Stimulated activated CD4-positive, alpha-beta T cell treated with anti-CD3 and anti-CD28 coated beads, TNF-alpha, amount 100 ng/mL, for 1 hour (primary cell): ENCODE measurements at places on chromosomes 4 and X.

DNA sequence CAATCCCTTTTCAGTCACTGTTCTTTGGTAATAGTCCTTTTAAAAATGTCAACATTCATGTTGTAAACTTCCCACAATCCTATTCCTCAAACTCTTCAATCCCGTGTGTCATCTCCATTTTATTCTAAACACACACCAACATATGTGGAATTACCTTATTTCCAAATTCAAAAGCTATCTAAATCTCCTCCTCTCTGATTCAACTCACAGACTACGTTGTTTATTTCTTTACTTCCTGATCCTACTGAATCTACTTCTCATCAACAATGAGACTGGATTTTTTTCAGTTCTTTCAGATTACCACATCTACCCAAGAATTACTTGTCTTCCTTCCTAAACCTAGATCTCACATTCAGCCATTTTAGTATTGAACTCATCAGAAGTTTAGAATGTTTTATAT is 188.2 kb downstream of the GABRB1 start:
- DNase-seq = no peak

- DNase-seq = no peak
These were observed 877 bp upstream of the SLC16A2 start for GRCh38 chrX:74420196-74421035.

- no peak for DNase-seq
These were observed 18.4 kb downstream of the IL21 start for GRCh38 chr4:122602277-122603142.

DNA sequence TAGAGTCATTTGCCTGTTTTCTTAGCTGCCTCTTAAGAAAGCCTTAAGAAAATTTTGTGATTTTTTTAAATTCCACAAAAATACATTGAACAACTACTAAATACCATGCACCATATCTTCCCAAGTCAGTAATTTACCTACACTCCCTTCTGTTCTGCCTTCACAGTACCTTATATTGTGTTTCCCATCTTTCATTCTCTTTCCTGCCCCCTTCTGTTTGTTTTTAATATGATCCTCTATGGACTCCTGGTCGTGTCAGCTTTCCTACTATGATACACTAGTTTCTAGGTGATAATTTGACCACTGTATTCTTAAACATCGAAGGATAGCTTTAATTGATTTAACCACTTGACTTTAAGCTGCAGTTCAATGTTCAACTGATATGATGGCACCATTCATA is 297.7 kb upstream of the HAND2 start:
- no peak for DNase-seq

- DNase-seq = no peak
These were observed 129.8 kb downstream of the SORBS2 start for GRCh38 chr4:185682236-185682635.

- DNase-seq = no peak
These were observed 147.8 kb upstream of the MED14 start for GRCh38 chrX:40883021-40883619.

DNA sequence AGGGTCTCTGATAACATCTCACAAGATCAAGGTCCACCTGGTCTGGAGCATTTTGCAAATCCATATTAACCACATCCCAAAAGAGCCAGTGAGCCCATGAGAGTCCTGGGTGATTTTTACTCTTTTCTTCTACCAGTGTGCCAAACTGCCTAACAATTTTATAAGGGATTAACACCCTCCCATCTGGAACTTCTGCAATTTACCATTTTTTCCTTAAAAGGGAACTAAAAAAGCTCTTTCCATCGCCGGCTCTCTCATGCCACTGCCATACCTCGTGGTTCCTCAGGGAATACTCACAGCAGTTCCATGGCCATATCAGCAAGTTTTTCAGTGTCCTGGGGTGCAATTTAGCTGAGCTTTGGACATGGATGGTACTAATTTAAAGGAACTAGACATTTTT is 55.7 kb downstream of the SEPSECS start:
- no peak for DNase-seq

GRCh38 chr4:95585016-95585695 is 36.4 kb upstream of the UNC5C start:
- no peak for DNase-seq

DNA sequence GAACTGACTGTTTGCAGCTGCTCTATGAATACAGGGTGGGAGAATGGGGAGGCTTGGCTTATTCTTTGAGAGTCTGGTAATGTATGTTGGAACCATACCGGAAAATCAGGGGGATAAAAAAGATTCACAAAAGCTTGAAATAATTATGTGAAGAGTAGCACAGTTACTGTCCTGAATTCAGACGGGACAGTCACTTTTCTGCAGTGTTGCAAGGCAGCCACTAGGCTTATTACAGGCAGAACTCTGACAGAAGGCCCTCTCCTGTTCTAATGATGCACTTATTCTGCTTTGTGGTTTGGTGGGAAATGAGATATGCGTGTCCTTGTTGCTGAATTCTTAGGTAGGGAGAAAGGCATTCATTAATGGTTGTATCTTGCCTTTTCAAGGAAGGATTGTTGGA is 37.2 kb downstream of the GUCY1B1 start:
- no peak for DNase-seq

- no peak for DNase-seq
These were observed 26.7 kb downstream of the HERC3 start for GRCh38 chr4:88618782-88619485.

DNA sequence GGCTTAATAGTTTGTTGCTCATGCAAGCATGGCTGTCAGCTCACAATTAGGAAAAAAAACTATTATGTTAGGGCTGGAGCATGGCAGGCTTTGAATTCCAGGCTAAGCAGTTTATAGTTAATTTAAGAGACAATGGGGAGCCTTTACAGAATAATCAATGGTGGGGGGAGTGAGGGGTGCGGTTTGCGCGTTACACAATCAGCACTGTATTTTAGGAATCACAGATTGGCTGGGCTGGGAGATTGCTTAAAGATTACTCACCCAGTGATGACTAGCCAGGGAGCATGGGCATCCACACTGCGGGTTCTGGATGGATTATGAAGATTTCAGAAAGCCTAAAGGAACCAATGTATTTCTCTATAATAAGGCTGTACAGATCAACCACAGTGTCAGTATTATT is 186.6 kb downstream of the SOX3 start:
- DNase-seq = no peak

GRCh38 chr4:1693131-1693896 is 9.2 kb upstream of the FAM53A start:
- DNase-seq = peak; percentile 53

GRCh38 chrX:138897621-138898492 is 186.3 kb upstream of the FGF13 start:
- DNase-seq = no peak

- no peak for DNase-seq
These were observed 19.5 kb downstream of the EFNB1 start for GRCh38 chrX:68848189-68848940.

DNA sequence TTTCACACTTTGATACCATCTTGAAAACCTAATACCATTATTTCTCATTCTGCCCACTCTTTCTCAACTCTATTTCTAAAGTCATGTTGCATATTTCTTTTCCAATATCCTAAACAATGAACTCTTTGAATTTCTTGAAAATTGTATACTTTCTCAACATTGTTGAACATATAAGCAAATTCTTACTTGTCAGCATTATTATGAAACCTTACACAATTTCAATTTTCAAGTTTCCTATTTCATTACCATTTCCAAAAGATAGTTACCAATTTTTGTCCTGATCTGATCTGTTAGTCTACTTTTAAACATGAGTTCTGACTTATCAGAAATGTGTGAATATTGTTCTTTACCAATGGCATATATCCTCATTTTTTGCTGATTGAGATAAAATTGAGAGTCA is 806.3 kb upstream of the IGFBP7 start:
- no peak for DNase-seq

DNA sequence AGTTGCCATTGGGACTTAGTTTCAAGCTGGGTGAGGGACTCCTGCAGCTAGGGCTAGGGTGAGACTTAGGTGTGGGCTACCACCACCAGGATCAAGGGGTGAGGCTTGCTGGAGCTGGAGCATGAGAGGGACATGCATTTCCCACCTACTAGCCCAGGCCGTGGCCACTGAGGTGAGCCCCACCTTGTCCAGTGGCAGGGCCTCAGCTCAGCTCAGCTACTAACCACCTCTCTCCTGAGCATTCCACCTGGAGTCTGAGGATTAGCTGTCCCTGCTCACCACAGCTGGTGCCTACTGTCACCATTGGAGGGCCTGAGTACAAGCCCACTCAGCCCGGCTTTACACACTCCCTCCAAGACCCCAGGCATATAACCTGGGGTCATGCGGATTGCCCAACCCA is 62.6 kb upstream of the MAGEH1 start:
- no peak for DNase-seq

DNA sequence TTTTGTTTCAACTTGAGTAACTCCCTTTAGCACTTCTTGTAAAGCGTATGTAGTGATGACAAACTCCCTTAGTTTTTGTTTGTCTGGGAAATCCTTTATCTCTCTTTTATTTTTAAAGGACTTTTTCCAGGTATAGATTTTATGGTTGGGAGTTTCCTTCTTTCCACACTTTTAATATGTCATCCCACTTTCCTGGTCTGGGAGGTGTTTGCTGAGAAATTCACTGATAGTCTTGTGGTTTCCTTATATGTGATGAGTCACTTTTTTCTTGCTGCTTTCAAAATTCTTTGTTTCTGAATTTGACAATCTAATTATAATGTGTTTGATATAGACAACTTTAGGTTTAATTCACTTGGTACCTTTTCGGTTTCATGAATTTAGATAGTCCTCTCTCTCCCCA is 353.9 kb downstream of the GPAT3 start:
- no peak for DNase-seq
